Left lung (tissue), 14 donors: ENCODE measurements at places on chromosomes 6 and 20. TPM values are rescaled to one million over a fixed set of nuclear protein-coding genes. Genes with fewer than 3 reads are reported as not detected.

SNPH gene
- polyA plus RNA-seq, result 3.4 TPM

CST5 gene
- not detected for polyA plus RNA-seq

RCAN2 gene
- polyA plus RNA-seq, result 3.1 TPM

DLK2 gene
- polyA plus RNA-seq, result 2.0 TPM

DSP gene
- polyA plus RNA-seq, result 75.5 TPM

- DNase-seq, result peak; percentile 23
These were observed 38.9 kb downstream of the BMP5 start for GRCh38 chr6:55836481-55836880.

DNA sequence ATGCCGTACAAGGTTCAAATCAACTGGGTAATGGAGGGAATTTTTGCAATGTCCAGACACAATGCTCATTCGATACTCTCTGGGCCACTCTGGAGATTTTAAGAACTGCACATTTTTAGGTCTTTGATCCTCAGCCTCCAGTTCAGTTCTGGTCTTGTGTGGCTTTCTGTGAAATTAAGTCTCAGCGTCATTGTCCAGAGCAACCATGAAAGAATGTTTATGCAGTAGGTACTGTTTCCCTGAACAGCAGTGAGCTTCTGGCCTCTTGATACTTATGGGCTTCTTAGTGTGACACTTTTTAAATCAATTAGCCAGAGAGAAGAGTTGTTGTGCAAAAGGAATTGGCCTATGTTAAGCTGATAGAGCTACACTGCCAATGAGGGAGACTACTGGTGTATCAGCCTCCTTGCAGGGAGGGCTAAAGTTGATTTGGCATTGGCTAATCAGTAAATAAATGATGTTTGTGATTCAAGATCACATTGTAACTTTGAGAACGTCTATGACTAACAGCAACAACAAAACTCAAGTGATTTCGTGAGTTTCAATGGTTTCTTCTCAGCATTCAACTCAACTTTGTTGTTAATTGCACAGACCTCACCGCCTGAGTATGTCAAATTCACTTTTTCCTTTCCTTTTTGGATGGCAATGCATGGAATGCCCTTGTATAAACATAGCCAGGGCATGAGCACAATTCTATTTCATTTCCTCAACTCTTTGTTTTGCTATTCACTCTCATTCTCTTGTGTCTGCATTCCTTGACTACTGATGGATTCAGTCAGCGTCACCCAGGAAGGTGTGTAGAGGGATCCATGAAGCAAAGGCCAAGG, 85.1 kb downstream of the GJA1 start:
- DNase-seq, result no peak

DNA sequence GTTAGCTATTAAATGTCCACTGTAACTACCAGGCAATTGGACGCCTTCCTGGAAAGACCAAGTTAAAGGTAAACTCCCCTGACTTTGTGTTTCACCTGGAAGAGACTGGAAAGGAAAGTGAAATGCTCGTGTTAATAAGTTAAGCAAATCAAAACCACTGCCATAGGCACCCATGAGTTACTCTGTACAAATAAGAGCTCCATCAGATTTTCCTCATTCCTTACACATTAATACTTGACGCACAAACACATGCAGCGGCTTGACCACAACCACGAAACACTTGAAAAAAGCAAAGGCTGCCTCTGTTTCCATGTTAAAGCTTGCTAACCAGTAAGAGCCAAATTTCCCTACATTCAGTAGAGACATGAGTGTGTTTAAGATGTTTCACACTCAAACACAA, 19.8 kb downstream of the GCM1 start:
- DNase-seq, result no peak

GRCh38 chr6:129605967-129606366, 104.0 kb downstream of the ARHGAP18 start:
- no peak for DNase-seq

- DNase-seq, result peak; percentile 19
These were observed 155.4 kb downstream of the DLL1 start for GRCh38 chr6:170135461-170135820.

DNA sequence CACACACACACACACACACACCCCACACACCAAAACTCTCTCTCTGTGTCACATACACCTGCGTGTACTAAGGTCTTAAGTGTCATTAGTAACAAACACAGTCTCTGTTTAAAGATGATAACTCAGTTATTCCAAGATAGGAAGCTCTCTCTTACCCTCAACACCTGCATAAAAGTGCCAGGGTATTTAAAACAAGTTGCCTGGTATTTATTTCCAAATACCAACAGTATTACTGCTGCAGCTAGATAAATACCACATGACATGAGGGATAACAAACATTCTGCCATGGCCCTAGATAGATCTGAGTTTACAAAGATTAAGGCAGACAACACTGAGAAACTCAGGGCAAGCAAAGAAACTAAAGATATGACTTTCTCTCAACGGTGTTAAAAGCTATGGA, 118.5 kb downstream of the SIM1 start:
- no peak for DNase-seq

- DNase-seq, result no peak
These were observed 13.0 kb downstream of the PXDC1 start for GRCh38 chr6:3738381-3739131.
